ENCODE measurements at places on chromosomes 3 and 15.

DNA sequence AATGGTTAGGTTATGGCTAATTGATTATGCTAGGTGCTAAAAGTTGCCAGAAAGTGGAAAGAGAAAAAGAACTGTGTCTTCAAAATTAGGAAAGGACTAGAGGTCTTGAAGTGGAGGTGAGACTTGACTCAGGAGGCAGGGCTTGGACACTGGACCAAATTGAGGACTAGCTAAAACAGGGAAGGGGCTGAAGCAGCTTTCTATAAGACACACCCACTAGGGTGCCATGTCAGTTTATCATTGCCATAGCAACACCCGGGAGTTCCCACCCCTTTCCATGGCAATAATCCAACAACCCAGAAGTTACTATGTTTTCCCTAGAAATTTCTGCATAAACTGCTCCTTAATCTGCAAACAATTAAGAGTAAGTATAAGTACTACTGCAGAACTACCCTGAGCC, 42.9 kb upstream of the MITF start:
- no peaks in the 10 kb centered on the region for H3K4me1 ChIP-seq
- H3K27ac ChIP-seq, result no peak overlapping the region
- no peaks in the 10 kb centered on the region for H3K27me3 ChIP-seq
- no peak for DNase-seq
- H3K36me3 ChIP-seq, result no peaks in the 10 kb centered on the region
- no peak overlapping the region for H3K4me3 ChIP-seq

GRCh38 chr3:188217726-188218125, 63.8 kb downstream of the LPP start:
- DNase-seq, result no peak
- no peaks in the 10 kb centered on the region for H3K36me3 ChIP-seq
- H3K4me3 ChIP-seq, result no peak overlapping the region
- H3K4me1 ChIP-seq, result no peaks in the 10 kb centered on the region

- no peak for DNase-seq
- H3K4me1 ChIP-seq, result peaks cover 9% of the 10 kb centered on the region
- H3K27ac ChIP-seq, result no peak overlapping the region
Observed at GRCh38 chr3:183464480-183464879, 36.1 kb upstream of the MCF2L2 start.

DNA sequence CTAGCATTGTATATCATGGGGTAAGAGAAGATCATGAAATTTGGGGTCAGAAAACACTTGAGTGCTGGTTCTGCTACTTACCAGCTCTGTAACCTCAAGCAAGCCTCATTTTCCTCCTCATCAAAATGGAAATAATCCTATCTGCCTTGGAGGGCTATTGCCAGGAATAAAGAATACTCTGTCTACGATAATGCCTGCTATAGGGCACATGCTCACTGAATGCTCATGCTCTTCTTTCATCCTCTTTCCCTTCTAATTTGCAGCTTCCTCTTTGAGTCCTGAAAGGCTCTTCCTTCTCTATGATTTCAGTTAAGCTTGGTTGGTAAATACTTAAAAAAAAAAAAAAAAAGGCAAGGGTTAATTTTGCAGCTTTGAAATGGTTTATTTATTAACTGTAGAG, 12.8 kb downstream of the RTP1 start:
- DNase-seq, result no peak
- H3K27ac ChIP-seq, result no peak overlapping the region

DNA sequence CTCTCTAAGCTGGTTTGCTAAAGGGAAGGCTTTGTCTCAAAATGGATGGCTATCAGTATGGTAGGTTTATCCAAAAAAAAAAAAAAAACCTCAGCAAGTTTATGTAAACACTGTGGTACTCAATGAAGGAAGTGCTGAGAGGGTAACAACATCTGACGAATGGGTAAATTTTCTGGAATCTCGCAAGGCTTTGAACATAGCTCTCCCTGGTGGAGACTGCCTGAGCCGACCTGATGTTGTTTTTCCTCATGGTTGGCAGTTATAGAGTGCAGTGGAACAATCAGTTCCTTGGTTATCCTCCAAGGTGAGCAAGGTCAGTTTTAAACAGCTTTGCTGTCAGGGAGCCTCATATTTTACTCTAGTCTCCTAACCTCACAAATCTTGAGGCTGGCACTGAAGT, 94.6 kb downstream of the ZPLD1 start:
- no peak overlapping the region for H3K4me3 ChIP-seq
- peaks cover 13% of the 10 kb centered on the region for H3K4me1 ChIP-seq
- no peaks in the 10 kb centered on the region for H3K36me3 ChIP-seq
- no peak overlapping the region for H3K27ac ChIP-seq
- DNase-seq, result peak; percentile 13

DNA sequence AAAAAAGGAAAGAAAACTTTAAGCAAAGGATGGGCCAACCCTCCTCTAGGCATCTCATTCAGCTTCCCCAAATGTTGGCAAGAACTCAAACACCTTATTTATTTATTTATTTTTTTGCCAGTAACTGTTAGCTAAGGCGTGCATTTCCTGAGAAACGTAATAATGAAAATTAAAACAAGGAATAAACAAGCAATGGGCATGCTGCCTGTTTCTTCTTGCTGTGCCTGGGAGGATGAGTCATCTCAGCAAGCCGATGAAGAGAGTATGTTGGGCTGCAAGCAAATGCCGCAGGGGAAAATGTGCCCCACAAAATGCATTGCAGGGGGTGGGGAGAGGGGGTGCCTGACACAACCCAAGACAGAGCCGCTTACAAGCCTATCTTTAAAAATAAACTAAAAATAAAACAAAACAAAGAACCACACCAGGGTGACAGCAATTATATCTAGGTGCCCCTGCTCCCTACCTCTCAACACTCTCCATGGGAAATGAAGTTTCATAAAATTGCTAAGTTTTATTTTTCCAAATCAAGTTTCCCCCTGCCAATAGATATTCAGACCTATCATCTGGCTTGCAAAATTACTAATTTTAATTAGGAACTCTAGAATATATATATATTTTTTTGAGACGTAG, 40.3 kb downstream of the EIF4E3 start:
- no peaks in the 10 kb centered on the region for H3K27me3 ChIP-seq
- no peaks in the 10 kb centered on the region for H3K4me1 ChIP-seq
- H3K4me3 ChIP-seq, result no peak overlapping the region
- no peaks in the 10 kb centered on the region for H3K36me3 ChIP-seq
- no peak for DNase-seq

All from SJCRH30 (cell line).